Activated CD4-positive, alpha-beta T cell treated with anti-CD3 and anti-CD28 coated beads for 4 hours (primary cell): ENCODE measurements at places on chromosomes 2 and 18.

GRCh38 chr2:99810225-99810624 is 320.4 kb upstream of the REV1 start:
- no peak for DNase-seq

- no peak for DNase-seq
Measured at GRCh38 chr18:46712406-46712805, 44.4 kb downstream of the ST8SIA5 start.

GRCh38 chr18:22018366-22018765 is 151.0 kb upstream of the GATA6 start:
- no peak for DNase-seq

- DNase-seq, result no peak
Measured at GRCh38 chr2:67854103-67854743, 208.6 kb downstream of the C1D start.

GRCh38 chr2:25190536-25190935 is 22.2 kb upstream of the POMC start:
- no peak for DNase-seq

DNA sequence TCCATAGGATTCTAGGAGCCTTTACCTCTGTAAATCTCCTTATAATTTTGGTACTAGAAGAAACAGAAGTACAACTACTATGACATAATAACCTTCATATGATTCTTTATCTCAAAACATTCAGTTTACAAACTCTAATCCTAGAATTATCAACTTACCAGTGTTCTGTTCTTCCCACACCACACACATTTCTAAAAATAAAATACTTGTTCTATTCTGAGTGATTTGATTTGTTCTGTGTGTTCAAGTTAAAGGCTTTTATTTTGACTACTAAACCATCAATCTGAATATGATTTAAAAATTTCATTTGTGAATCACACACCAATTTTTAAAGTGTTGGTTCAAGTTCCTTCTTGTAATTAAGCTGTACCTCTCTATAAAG is 16.0 kb downstream of the CYTIP start:
- DNase-seq, result no peak

DNA sequence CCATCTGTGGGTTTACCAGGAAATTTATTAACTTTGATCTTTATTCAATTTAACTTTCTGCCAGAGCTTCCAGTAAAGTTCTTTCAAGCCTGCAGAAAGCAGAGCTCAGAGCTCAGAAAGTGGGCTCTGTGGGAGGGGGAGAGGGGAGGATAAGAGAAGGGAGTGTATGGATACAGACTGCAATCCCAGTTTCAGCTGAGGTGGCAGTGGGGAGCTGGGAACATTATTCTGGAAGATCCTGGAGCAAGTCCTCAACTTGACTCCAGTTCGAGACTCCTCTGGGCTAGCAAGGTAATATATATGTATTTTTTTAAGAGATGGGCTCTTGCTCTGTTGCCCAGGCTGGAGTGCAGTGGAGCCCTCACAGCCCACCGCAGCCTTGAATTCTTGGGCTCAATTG is 108.9 kb upstream of the NABP1 start:
- DNase-seq, result no peak

DNA sequence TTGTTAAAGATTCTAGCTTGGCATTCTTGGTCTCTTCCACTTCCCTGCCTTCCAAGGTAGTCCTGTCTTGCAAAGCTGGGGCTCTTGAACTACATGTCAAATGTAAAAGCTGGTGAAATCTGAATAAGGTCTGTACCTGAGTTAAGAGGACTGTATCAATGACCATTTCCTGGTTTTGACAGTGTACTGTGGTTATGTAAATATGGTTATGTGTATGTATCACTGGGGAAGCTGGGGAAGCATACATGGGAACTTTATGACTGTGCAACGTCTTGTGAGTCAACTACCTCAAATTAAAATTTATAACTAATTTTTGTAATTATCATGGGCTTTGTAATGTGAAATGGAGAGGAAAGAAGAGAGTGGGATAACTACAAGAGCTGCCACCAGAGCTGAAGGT is 81.7 kb downstream of the COL4A4 start:
- no peak for DNase-seq
